ENCODE measurements at places on chromosomes 13 and 19.
A peak's percentile ranks its signal among the peaks of the same experiment; 100 is the strongest.

DNA sequence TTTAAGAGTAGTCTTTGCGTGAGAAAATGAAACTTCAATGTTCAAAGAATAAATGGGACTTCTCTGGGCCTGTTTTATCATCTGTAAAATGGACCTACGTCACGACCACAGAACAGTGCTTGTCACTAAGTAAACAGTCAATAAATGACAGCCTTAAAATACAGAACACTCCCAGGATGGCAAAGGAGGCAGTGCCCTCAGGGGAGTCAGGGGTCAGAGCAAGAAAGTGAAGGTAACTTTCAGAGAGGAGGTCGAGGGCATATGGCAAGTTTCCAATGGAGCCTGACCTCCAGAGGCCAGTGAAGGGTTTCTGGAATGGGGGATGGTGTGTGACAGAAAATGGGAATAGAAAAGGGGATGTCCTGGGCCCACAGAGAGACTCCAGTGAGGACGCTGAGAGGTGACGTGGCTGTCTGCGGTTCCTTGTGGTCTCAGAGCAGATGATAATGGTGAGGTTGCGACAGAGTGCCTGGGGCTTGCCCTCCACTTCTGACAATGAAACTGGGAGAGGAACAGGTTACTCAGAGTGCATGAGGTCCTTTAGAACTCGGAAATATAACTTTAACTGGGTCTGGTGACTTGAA is 91.8 kb downstream of the UBL3 start:
- no peaks in the 10 kb centered on the region for H3K36me3 ChIP-seq
- no peak for DNase-seq
- no peak overlapping the region for H3K27ac ChIP-seq
- peaks cover 2% of the 10 kb centered on the region for H3K27me3 ChIP-seq
- H3K4me3 ChIP-seq = no peak overlapping the region
- H3K4me1 ChIP-seq = no peaks in the 10 kb centered on the region

DNA sequence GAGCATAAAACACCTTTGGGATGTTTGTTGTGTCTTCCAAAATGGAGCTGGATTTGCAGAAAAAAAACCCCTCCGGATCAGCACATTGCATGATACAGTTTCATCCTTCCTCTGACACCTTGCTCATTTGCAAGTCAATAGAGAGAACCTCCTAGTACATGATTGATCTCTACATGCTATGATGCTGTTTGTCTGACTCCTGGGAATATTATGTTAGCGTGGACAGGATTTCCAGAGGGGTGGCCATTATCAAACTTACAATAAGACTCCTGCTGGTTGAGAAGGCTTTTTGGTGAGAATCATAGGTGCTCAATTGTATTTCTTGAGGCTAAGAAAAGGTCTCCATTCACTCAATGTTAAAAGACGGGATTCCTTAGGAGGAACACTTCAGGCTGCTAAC is 75.9 kb upstream of the SCEL start:
- H3K27me3 ChIP-seq = peaks cover 2% of the 10 kb centered on the region
- no peak overlapping the region for H3K4me3 ChIP-seq
- no peak overlapping the region for H3K27ac ChIP-seq
- H3K36me3 ChIP-seq = no peaks in the 10 kb centered on the region
- H3K4me1 ChIP-seq = peaks cover 13% of the 10 kb centered on the region

- no peak overlapping the region for H3K4me3 ChIP-seq
- peaks cover 4% of the 10 kb centered on the region for H3K27me3 ChIP-seq
- peaks cover 72% of the 10 kb centered on the region for H3K4me1 ChIP-seq
- DNase-seq = no peak
These were observed 45.8 kb downstream of the LRCH1 start for GRCh38 chr13:46598820-46599180.

DNA sequence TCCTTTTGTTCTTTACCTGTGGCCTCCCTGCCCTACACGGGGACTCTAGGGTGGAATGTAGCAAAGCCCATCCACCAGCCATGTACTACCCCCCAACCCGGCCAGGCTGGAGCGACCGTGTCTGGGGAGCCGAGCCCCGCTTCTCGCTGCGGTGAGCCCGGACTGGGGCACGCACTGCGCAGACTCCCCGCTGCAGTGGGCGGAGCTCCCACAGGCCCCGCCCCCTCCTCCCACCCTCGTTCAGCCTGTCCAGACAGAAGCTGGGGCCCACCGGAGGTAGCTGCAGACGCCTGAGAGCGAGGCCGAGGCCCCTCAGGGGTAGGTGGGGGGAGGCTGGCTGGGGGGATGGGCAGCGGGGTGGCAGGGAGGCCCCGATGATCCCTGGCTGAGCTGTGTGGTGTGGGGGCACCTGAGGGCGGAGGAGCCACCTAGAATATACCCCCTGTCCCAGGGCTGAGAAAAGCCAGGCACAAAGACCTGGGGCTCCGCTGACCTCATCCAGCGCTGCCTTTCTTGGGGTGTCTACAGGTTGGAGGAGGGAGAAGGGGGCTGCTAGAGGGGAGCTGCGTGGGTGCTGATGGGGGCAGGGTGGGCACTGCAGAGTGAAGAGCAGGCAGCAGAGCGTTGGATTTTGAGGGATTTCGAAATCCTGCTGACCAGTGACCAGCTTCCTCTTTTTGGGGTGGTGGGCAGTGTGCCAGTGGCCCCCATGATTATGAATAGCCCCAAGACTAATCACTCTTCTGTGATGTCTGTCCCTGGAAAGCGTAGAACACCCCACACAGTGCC is 17.3 kb downstream of the PLD3 start:
- peaks cover 7% of the 10 kb centered on the region for H3K27me3 ChIP-seq
- peaks cover 19% of the 10 kb centered on the region for H3K36me3 ChIP-seq
- H3K27ac ChIP-seq = peak overlapping the region; percentile 7
- H3K4me3 ChIP-seq = peak overlapping the region; percentile 85

GRCh38 chr19:42291435-42291810 is 10.5 kb upstream of the PRR19 start:
- H3K4me3 ChIP-seq = peak overlapping the region; percentile 86
- peak overlapping the region; percentile 58 for H3K27ac ChIP-seq
- H3K27me3 ChIP-seq = peaks cover 15% of the 10 kb centered on the region
- H3K4me1 ChIP-seq = no peaks in the 10 kb centered on the region
- DNase-seq = no peak

DNA sequence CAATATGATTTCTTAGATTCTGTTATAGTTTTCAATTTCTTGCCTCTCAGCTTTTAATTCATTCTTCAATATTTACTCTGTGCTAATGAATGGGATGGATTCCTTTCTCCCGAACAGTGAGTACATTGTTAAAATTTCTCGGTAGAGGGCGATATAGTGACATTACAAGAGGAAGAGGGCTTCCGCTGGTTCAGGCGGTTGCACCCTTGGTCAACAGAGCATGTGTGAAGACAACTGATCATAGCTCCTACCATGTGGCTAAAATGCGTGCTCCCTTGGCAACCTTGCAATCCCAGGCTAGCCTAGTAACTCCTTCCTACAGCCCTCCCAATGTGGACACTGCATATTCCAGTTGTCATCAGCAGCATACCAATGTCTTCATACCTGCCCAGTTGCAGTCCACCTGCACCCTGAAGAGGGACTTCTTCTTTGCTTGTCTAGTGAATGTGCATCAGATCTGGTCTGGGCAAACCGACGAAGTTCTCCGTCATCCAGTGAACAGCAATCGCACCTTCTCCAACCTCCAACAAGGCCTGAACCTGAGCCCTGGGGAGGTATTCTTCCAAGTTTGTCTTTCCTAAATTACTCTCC is 653.0 kb upstream of the GPC6 start:
- H3K4me1 ChIP-seq = peaks cover 2% of the 10 kb centered on the region
- no peaks in the 10 kb centered on the region for H3K36me3 ChIP-seq
- H3K27me3 ChIP-seq = no peaks in the 10 kb centered on the region
- no peak overlapping the region for H3K27ac ChIP-seq
- H3K4me3 ChIP-seq = no peak overlapping the region
- peak; percentile 11 for DNase-seq

GRCh38 chr19:56355517-56355916 is 37.8 kb downstream of the ZNF582 start:
- no peaks in the 10 kb centered on the region for H3K4me1 ChIP-seq
- DNase-seq = no peak
- H3K36me3 ChIP-seq = peaks cover 7% of the 10 kb centered on the region
- H3K4me3 ChIP-seq = no peak overlapping the region
- H3K27me3 ChIP-seq = peaks cover 2% of the 10 kb centered on the region
- no peak overlapping the region for H3K27ac ChIP-seq

DNA sequence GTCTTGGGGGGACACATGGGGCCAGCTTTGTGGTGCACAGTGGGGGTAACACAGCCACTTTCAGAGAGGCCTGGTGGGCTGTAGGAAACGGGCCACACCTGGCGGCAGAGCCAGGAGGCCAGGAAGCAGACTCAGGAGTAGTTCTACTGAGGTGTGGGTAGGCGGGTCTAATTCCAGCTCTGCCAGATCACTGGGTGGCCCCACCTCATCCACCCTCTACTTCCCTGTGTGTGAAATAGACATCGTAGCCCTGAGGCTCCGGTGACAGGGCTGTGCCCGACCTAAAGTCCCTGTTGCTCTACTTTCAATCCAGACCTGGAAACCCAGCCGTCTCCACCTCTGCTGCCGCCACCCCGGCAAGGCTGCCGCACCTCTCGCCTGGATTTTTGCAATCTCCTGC is 4.0 kb downstream of the NKPD1 start:
- H3K36me3 ChIP-seq = peaks cover 3% of the 10 kb centered on the region
- peaks cover 39% of the 10 kb centered on the region for H3K27me3 ChIP-seq
- peak overlapping the region; percentile 64 for H3K27ac ChIP-seq

GRCh38 chr13:31377946-31378345 is 178.2 kb downstream of the B3GLCT start:
- peaks cover 7% of the 10 kb centered on the region for H3K27me3 ChIP-seq
- no peaks in the 10 kb centered on the region for H3K36me3 ChIP-seq
- DNase-seq = peak; percentile 9
- H3K4me3 ChIP-seq = no peak overlapping the region

DNA sequence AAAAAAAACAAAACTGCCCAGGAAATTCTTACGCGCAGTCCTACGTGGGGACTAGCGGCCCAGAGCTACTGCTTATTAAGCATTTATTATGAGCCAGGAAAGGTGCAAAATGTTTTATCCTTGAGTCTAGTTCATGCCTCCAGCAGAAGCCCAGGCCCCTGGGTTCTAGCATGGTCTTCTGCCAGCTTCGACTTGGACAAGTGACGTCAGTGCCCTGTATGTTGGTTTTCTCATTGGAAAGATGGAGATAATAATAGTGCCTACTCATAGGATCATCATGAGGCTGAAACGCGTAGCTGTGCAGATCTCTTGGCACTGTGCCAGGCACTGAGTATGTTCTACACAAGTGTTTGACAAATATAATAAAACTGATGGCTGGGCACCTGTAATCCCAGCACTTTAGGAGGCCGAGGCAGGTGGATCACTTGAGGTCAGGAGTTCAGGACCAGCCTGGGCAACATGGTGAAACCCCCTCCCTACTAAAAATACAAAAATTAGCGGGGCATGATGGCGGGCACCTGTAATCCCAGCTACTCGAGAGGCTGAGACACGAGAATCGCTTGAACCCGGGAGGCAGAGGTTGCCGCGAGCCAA is 12.4 kb upstream of the SULT2B1 start:
- H3K36me3 ChIP-seq = no peaks in the 10 kb centered on the region
- DNase-seq = no peak
- H3K4me3 ChIP-seq = no peak overlapping the region
- H3K4me1 ChIP-seq = peaks cover 3% of the 10 kb centered on the region

- H3K4me1 ChIP-seq = peaks cover 30% of the 10 kb centered on the region
- peaks cover 17% of the 10 kb centered on the region for H3K27me3 ChIP-seq
- no peak overlapping the region for H3K27ac ChIP-seq
- no peak overlapping the region for H3K4me3 ChIP-seq
- peaks cover 7% of the 10 kb centered on the region for H3K36me3 ChIP-seq
- DNase-seq = no peak
These were observed 4.0 kb upstream of the NKPD1 start for GRCh38 chr19:45164577-45165335.

DNA sequence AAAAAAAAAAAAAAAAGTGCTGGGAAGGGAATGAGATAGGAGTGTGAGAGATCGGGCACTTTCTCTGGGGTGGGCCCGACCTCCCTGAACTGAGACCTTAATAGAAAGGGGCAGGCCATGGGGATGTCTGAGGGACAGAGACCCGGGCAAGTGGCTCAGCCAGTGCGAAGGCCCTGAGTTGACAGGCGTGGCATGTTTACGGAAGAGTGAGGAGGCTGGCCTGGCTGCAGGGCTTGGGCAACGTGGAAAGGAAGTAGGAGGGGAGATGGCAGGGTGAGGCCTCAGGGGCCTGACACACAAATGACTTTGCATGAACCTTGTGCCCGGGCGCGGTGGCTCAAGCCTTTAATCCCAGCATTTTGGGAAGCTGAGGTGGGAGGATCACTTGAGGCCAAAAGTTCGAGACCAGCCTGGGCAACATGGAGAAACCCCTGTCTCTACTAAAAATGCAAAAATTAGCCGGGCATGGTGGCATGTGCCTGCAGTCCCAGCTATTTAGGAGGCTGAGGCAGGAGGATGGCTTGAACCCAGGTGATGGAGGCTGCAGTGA is 13.9 kb downstream of the FCHO1 start:
- H3K4me3 ChIP-seq = no peak overlapping the region
- no peak overlapping the region for H3K27ac ChIP-seq
- H3K27me3 ChIP-seq = no peaks in the 10 kb centered on the region
- peaks cover 3% of the 10 kb centered on the region for H3K4me1 ChIP-seq
- no peak for DNase-seq

- peaks cover 4% of the 10 kb centered on the region for H3K27me3 ChIP-seq
- peaks cover 10% of the 10 kb centered on the region for H3K36me3 ChIP-seq
- peaks cover 13% of the 10 kb centered on the region for H3K4me1 ChIP-seq
- H3K4me3 ChIP-seq = peak overlapping the region; percentile 3
These were observed 8.5 kb downstream of the SIGLEC7 start for GRCh38 chr19:51150627-51151026.

DNA sequence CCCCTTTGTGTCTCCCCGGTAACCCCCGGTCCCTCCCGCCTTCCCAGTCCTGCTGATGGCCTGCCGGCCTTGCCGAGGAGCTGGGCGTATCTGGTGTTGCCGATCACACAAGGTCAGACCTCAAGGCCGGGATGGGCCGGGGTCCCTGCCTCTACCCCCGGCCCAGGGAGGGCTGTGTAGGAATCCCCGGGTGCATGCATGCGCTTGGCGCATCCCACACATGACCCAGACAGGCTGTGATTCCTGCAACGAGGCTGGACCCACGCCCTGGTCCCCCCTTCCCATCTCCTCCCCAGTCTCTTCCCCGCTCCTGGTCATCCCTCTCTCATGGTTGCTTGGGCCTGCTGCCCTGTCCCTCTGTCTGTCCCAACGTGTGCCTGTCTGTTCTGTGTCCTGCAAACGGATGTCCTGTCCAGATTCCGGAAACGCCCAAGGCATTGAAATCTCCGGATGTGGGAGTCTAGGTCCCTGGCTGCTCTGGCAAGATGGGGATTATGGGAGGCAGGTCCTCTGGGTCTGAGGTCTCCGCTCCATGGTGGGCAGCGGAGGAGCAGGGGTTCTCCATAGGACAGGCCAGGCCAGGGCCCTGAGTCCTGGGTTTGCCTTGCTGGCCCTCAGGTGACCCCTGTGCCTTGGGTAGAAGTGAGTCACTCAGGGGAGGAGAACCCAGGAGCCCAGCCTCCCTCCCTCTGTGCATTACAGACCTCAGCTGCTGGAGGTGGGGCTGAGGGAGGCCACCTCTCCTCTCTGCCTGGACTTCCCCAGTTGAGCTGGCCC is 1.6 kb downstream of the PKN1 start:
- H3K4me1 ChIP-seq = peaks cover 26% of the 10 kb centered on the region
- peaks cover 7% of the 10 kb centered on the region for H3K36me3 ChIP-seq
- H3K27ac ChIP-seq = peak overlapping the region; percentile 38
- DNase-seq = no peak
